ENCODE measurements at places on chromosomes 4 and X.

DNA sequence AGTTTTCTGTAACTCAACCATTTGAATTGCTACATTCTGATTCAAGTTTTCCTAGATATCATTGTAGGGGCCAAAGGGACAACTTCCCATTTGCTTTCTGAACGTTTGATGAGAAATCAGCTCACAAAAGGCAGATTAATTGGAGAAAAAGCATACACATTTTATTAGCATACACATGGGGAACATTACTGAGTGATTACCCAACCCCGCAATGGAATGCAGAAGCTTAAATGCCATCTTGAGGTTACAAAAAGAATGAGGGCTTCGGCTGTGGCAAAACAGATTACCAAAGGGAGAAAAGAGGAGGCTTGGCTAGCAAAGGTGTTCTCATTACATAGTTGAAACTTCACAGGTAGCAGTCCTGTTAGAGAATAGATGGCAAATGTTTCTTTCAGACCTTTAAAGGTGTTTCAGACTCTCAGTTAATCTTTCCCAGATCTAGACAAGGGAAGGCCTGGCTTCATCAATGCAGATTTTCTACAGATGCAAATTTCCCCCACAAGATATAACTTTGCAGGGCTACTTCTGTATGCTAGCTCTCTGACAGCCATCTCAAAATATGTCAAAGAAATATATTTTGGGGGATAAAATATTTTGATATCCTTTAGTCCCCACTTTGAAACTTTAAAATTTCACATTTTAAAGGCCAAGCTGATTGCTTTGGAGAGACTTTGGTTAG is 26.5 kb upstream of the HERC6 start:
- DNase-seq: no peak

DNA sequence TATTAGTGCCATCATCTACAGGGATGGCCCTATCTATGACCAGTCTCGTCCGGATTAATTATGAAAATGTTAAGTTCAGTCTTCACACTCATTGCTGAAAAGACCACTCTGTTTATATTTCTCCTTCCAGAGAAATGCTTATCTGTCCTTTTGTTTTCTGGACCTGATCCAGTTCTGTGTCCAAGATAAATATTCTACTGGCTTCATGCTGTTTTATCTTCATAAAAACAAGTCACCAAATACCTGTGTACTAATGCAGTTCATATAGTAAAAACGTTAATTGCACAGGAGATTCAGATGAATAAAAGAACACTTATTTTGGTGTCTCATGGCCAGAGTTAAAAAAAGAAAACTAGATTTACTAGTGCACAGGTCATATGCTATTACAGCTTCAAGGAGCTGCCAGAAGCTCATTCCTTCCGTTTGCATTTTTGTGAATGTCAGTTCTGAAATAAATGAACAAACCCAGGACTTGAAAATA is 17.3 kb downstream of the FNIP2 start:
- DNase-seq: no peak

DNA sequence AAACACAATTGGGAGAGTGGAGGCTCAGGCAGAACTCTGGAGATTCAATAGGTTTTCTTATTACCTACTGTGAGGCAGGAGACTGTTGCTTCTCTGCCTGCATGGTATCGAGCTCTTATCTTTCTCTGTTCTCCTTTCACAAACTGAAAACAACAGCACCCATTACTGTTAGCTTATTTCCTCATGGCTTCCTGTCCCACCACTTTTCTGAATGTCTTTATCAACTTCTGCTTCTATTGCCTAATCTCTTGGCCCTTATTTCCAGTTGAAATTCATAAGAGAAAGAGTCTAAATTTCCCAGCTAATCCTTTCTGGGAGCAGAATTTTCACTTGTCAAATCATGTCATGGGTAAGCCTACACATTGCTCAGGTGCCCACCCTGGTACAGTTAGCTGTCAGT is 46.8 kb upstream of the NDST3 start:
- no peak for DNase-seq

DNA sequence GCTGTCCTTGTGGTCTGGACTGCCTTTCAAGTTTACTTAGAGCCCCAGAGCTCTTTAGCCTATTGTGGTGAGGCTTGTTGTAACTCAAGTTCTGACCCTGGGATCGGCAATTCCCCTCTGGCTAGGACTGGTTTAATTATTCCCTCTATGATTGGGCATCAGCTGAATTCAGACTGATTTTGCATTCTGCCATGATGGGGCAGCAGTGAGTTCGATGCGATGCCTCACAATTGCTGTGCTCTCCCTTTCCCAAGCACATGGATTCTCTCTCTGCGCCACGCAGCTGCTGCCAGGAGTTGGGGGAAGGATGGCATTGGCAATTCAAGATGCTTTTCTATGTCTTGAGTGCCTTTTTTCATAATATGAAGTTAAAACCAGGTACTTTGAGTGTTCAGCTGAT is 327.8 kb upstream of the CXorf51B start:
- DNase-seq: no peak

- peak; percentile 71 for DNase-seq
Measured at GRCh38 chrX:132022967-132023895, at the start of gene STK26. Gene STK26, plus strand, starts transcription at chrX:132023302. Its CDS starts 316 bp downstream, at chrX:132023618.

DNA sequence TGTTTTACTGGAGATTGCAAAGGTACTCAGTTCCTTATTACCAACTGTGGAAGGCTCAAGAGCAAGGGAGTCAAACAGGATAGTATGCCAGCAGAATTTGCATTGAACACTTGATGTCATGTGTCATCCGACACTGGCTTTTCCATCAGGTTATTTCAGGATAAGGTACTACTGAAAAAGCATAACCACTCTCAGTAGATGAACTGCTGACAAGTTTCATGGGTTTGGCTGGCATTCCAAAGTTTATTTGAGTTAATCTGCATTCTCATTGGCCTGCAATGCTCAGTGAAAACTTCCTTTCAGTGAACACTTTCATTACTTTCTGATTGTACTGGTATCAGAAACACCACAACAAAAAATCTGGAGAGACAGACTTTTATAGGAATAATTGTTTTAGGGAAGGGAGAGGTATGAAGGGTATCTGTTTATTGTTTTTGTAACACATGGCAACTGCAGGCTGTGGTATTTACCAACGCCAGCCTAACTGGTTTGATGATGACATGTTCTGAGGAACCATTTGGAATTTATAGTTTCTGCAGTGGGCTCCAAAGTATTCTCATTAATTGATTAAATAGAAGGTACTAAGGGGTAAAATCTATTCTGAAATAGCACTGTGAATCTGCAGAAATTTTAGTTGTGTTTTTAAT is 345.7 kb upstream of the NR3C2 start:
- no peak for DNase-seq

DNA sequence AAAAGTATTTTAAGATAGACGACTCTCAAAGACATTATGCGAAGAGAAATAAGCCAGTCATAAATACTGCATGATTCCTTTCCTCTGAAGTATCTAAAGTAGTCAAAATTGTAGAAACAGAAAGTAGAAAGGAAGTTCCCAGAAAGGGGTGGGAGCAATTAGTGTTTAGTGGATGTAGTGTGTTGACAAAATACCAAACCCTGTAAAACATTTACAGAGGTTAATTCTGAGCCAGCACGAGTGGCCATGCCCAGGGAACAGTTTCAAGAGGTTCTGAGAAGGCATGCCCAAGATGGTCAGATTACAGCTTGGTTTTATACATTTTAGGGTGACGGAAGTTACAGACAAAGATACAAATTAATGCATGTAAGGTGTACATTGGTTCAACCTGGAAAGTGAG is 34.4 kb upstream of the SLC25A4 start:
- peak; percentile 62 for DNase-seq

- no peak for DNase-seq
Measured at GRCh38 chr4:152949930-152950329, 13.8 kb downstream of the FHDC1 start.
